ENCODE measurements at places on chromosomes 2 and 18.

GRCh38 chr2:128354726-128355470, 36.2 kb upstream of the HS6ST1 start:
- DNase-seq, result no peak

DNA sequence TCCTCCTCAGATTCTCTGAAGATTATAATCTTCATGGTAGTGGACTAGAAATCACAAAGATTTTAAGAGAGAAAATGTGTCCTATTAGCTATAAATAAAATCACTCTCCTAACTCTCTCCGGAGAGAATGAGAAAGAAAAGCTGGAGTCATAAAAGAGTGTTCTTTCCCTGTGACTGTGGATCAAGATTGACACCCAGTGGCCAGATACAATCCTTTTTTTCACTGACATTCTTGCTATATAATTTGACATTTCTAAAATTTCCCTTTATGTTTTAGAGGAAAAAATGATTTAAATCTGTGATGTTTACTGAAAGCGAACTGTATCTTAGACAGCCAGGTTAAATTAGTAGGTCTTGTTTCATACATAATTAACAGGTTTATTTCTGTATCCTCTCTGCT, 35.4 kb upstream of the LRP2 start:
- no peak for DNase-seq

DNA sequence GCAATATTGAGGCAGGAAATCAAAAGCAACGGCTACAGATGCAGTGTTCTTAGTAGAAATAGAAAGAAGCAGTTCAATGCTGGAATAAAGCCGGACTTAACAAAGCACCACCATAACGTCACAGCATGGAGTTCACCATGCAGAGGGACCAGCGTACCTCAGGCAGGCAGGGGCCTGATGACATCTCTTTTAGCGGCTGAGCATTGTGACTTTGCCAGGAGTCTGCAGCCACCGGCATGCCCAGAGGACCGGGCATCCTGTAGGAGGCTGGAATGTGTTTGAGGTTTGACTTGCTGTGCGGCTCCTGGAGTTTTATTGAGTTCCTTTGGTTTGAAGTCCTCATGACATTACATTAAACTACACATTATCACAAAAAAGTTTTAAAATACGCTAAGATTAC, 139.8 kb downstream of the UXS1 start:
- no peak for DNase-seq

DNA sequence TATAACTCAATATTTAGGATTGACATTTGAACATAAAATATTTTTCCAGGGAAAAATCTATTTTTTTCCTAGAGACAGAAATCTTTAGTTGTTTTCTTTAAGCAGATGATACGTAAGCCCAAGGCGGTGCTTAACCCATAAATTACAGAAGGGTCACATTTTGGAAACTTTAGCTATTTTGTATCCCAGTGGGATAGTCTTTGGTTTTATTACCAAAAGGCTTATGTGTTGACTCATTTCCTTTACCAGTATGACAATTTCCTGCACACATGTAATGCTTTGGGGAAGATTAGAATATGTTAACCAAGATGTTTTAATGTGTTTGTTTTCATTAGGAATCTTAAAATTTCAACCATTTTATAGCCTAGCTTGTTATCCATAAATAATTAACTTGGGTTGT, 24.8 kb downstream of the DYNC1I2 start:
- DNase-seq, result no peak

DNA sequence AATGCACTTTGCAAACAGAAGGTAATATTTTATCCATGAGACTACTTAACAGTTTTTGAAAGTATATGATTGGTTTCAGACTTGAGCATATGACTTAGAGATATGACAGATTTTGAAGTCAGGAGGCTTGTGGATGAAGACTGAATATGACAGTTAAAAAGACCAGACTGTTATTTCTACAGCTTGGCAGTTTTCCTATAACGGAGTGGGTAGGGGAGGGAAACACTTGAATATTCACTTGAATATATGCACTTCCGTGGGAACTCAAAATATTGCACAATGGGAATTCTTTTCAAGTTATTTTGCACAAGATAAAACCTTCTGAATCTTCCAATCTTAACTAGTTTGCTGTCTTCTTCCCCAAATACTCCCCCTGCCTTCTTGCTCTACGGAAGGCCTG, 64.6 kb upstream of the ACKR3 start:
- DNase-seq, result no peak

- no peak for DNase-seq
Observed at GRCh38 chr2:157466764-157467163, 22.9 kb upstream of the CYTIP start.

DNA sequence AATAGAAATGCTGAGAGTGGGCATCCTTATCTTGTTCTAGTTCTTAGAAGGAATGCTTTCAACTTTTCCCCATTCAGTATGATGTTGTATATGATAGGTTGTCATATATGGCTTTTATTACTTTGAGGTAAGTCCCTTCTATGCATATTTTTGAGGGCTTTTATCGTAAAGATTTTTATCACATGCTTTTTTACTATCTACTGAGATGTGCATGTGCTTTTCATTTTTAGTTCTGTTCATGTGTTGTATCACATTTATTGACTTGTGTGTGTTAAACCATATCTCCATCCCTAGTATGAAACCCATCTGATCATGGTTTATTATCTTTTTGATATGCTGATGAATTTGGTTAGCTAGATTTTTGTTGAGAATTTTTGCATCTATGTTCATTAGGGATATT, 1008.8 kb downstream of the CNTNAP5 start:
- no peak for DNase-seq

GRCh38 chr2:126399001-126399400, 257.0 kb upstream of the GYPC start:
- DNase-seq, result no peak

DNA sequence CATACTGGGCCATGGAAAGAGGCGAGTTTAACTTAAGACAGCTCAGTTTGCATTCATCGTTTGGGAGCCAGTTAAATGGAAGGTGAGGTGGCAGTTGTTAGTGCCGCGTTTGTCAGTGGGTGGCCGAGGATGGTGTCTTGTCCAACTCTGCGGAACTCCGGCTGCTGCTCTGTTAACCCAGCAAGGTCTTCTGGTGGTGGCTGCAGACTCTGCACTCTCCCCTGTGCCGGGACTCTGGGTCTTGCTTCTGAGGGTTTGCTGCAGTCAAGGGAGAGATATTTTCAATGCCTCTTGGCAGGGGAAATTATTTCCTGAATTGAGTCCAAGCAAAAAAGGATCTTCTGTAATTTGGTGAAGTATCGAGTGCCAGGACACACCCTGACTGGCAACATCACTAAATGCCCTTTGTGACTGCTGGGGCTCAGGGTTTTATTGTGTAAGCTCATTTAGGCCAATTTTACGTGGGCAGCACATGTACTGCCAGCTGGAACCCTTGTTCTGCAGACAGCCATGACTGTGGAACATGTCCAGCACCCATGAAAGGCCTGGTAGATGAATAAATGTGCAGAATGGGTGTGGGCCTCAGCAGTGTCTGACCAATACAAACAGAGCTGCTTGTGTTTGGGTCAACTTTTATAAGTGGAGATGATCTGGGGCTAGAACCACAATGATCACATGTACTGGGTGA, 58.1 kb downstream of the IL1R2 start:
- no peak for DNase-seq

- no peak for DNase-seq
Observed at GRCh38 chr2:161418275-161418714, 2.2 kb downstream of the TBR1 start.

DNA sequence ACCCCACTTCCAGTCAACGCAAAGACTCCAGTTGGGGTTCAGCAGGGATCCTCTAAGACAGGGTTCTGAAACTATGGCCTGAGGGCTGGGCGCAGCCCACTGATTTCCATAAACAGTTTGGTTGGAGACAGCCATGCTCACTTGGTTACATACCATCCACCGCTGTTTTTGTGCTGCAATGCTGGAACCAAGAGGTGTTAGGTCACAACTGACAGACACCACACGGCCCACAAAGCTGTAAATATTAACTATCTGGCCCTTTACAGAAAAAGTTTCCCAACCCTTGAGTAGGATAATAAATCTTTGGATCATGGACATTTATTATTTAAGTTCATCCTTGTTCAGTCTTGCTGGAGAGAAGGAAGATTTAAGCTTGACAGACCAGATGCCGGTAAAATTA, 8.4 kb upstream of the CD226 start:
- DNase-seq, result no peak

GRCh38 chr2:26997394-26997793, 27.0 kb downstream of the MAPRE3 start:
- DNase-seq, result no peak

GRCh38 chr2:188367164-188367563, 75.5 kb downstream of the GULP1 start:
- no peak for DNase-seq

GRCh38 chr18:2504642-2505041, 66.7 kb downstream of the METTL4 start:
- DNase-seq, result no peak

DNA sequence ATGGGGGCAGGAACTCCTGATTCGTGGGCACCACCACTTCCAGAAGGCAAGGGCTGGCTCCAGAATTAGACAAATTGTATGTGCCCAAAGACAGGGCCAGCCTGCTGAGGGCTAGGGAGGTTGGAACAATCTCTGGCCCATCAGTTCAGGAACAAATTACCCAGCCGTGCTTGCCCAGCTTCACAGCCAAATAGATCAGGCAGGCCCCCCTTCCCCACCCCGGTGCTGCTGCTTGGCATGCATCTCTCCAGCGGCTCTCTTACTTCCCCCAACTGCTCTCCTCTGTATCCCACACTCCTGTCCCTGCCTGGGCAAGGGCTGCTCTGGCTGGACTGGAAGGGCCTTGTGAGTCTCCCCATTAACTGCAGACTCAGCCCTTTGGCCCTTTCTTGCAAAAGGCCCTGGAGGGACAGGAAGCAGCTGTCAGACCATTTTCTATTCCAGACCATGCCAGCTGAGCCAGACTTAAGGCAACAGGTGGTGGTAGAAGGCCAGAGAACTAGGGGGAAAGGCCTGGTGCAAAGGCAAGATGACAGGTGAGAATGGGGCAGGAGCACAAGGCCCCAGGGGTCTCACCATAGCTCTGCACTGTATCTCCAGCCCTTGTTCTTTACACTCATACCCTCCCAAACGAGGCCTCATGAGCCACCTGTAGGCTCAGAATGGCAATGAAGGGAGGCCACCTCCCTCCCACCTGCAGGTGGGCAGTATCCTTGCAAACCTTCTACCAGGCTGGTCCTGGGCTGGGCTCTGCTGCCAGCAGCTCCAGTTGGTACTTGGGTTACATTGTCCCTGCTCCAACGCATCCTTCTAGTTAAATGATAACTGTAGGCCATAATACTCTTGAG, 30.7 kb upstream of the ACAA2 start:
- DNase-seq, result no peak

DNA sequence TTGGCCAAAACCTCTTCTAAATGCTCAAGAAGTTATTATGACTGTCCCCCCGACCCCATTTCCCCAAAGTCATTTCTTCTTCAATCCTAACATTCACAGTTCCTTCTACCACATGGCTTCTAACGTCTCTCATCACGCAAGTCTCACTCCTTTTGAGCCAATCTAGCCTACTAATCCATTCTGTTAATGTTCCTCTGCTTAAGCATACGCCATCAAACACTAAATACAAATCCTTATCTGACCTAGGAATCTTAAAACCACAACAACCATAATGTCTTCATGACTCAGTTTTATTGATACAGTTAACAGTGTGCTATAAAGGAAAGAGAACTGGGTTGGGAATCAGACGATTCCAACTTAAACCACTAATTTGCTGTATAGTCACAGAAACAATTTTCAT, 23.9 kb downstream of the HNRNPLL start:
- DNase-seq, result no peak

- no peak for DNase-seq
Observed at GRCh38 chr18:3703732-3704176, 253.8 kb downstream of the TGIF1 start.

GRCh38 chr18:58970943-58971790, 106.5 kb downstream of the ZNF532 start:
- no peak for DNase-seq

DNA sequence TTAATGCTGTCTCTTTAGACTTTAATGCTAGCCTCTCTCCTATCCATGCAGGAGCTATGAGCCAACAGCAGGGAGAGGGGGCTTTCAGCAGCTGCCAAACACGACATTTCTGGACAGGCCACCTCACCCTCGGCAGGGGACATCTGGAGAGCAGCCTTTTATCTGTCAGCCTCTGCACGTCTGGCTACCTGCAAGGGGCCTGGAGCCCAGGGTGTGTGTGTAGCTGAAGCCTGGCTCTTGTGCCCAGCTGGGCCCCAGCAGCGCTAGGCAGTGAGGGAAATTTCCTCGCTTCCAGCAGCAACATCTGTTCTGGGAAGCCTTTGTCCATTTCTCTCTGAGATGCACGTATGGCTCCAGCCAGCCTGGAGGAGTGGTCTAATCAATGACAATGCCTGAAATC, 728.7 kb upstream of the ID2 start:
- DNase-seq, result no peak

DNA sequence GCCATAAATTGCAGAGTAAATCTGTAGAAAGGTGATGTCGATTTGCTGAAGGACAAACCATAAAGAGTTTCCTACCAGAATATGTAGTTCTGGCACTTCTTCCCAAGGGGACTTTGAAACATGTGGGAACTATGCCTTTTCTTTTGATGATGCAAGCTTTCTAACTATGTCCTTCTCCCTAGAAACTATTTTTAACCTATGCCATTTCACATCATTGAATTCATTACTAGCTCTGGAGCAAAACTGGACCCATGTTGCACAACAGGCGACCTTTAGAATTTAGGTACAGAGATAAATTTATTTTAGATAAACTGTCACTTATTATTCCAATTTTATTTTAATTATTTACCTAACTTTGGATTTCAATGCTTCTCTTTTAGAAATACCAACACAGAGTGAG, 186.5 kb downstream of the CCDC102B start:
- no peak for DNase-seq

GRCh38 chr18:8283891-8284585, 325.2 kb upstream of the RAB12 start:
- no peak for DNase-seq

DNA sequence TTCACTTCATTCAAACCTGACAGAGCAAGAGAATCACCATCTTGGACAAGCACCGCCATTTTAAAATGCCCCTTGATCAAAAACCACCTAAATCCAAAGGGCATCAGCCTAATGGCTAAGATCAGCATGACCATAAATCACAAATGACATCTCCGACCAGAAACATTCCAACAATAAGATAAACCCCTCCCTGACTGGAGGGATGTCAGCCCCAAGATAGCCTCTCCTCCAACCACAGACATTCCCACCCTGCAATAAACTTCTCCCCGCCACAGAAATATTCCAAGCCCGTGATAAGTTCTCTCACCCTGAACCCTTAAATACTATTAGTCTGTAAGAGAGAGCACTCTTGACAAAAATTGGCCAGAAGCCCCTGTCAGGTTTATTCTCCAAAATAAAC, 21.6 kb upstream of the LYPD1 start:
- no peak for DNase-seq

GRCh38 chr18:62596145-62597005, 73.5 kb downstream of the ZCCHC2 start:
- DNase-seq, result no peak

DNA sequence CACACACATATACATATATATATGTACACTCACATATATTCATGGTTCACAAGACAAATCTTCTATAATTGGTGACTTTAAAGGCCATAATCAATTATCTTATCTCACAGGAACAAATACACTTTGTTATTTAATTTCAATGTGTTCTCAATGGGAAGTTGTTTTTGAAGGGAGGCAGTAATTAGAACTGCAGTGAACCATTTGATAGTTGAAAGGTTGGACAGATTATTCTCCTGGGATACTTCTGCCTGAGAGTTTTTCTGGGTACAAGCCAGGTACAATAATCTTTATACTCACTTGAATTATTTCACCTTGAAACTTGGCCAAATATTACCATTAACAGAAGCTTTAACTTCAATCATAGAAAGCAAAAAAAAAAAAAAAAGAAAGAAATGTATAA, 546.6 kb upstream of the LRRTM4 start:
- DNase-seq, result no peak

All from stimulated activated CD4-positive, alpha-beta T cell treated with anti-CD3 and anti-CD28 coated beads, Interleukin-1b, Interleukin-23, amount 100 ng/mL, for 24 hours (primary cell).